Forelimb muscle (tissue), 1 donor: ENCODE measurements at places on chromosomes 6 and 20. TPM values are rescaled to one million over a fixed set of nuclear protein-coding genes. Genes with fewer than 3 reads are reported as not detected.

ADGRF5 gene
- 21.1 TPM for polyA plus RNA-seq

TSPO2 gene
- polyA plus RNA-seq = 0.70 TPM

AVP gene
- polyA plus RNA-seq = not detected

OR2J3 gene
- polyA plus RNA-seq = not detected

EYA4 gene
- 23.4 TPM for polyA plus RNA-seq

FAM83B gene
- not detected for polyA plus RNA-seq

TMEM74B gene
- polyA plus RNA-seq = 2.6 TPM

TMEM181 gene
- polyA plus RNA-seq = 16.1 TPM

LY6G6F gene
- not detected for polyA plus RNA-seq

MUC22 gene
- not detected for polyA plus RNA-seq

CUTA gene
- 123 TPM for polyA plus RNA-seq

KCNB1 gene
- 7.1 TPM for polyA plus RNA-seq

MYL9 gene
- polyA plus RNA-seq = 544 TPM

PRDM13 gene
- polyA plus RNA-seq = not detected

DCDC2 gene
- polyA plus RNA-seq = 0.06 TPM

PCSK2 gene
- polyA plus RNA-seq = 0.20 TPM

TAAR8 gene
- polyA plus RNA-seq = not detected

ZSCAN23 gene
- polyA plus RNA-seq = 6.8 TPM

LRFN2 gene
- polyA plus RNA-seq = 0.11 TPM

ZNF322 gene
- 17.3 TPM for polyA plus RNA-seq

RRAGD gene
- polyA plus RNA-seq = 109 TPM

ECI2 gene
- polyA plus RNA-seq = 48.1 TPM

VSX1 gene
- not detected for polyA plus RNA-seq

C6orf141 gene
- polyA plus RNA-seq = 3.2 TPM

FHL5 gene
- polyA plus RNA-seq = 1.7 TPM

NMBR gene
- polyA plus RNA-seq = 0.13 TPM

BTBD9 gene
- polyA plus RNA-seq = 7.7 TPM

SSTR4 gene
- not detected for polyA plus RNA-seq

HLA-DQA2 gene
- 0.27 TPM for polyA plus RNA-seq

STK38 gene
- 25.7 TPM for polyA plus RNA-seq

TUBB2B gene
- 60.2 TPM for polyA plus RNA-seq

TNXB gene
- polyA plus RNA-seq = 108 TPM

PLA2G7 gene
- 0.35 TPM for polyA plus RNA-seq

SS18L1 gene
- polyA plus RNA-seq = 17.4 TPM

PHACTR3 gene
- polyA plus RNA-seq = 5.5 TPM

NKAPL gene
- 1.1 TPM for polyA plus RNA-seq
